ENCODE measurements at places on chromosomes 6 and 20. TPM values are rescaled to one million over a fixed set of nuclear protein-coding genes. Genes with fewer than 3 reads are reported as not detected.
A peak's percentile ranks its signal among the peaks of the same experiment; 100 is the strongest.

DNA sequence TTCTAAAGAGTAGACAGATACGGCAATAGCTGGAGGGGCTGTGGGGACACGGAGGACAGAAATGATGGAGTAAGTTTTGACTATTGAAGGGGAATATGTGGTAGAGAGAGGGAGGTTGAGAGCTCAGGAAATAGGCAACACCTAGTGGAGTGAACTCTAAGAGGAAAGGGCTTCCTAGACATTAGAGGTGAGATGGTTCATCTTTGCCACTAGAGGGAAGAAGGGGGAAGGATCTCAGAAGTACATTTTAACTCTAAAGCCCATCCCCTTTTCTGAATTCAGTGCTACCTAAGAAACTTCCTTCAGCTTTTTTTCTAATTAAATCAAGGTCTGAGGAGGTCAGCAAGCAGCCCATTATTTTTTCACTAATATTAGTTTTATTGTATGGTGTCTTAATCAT is 689.4 kb upstream of the MAP3K7 start:
- no peak for DNase-seq

GRCh38 chr6:105642708-105643107 is 239.8 kb upstream of the PREP start:
- no peak for DNase-seq

The FOXC1 gene
- not detected for total RNA-seq

GRCh38 chr20:21615617-21616080 is 89.8 kb upstream of the PAX1 start:
- peak; percentile 77 for DNase-seq

GRCh38 chr6:11514672-11515071 is 22.9 kb upstream of the TMEM170B start:
- no peak for DNase-seq
